Stimulated activated CD4-positive, alpha-beta T cell treated with anti-CD3 and anti-CD28 coated beads, Interleukin-1b, Interleukin-23, amount 100 ng/mL, for 1 hour (primary cell): ENCODE measurements at places on chromosomes 1 and 21.

- DNase-seq: no peak
These were observed 403.5 kb downstream of the USP25 start for GRCh38 chr21:16133248-16133647.

GRCh38 chr1:151005729-151006319 is 878 bp downstream of the MINDY1 start:
- DNase-seq: no peak

GRCh38 chr1:1788646-1789431 is 10.6 kb upstream of the NADK start:
- DNase-seq: no peak

- DNase-seq: no peak
These were observed 14.4 kb downstream of the SLC5A9 start for GRCh38 chr1:48236716-48237470.

DNA sequence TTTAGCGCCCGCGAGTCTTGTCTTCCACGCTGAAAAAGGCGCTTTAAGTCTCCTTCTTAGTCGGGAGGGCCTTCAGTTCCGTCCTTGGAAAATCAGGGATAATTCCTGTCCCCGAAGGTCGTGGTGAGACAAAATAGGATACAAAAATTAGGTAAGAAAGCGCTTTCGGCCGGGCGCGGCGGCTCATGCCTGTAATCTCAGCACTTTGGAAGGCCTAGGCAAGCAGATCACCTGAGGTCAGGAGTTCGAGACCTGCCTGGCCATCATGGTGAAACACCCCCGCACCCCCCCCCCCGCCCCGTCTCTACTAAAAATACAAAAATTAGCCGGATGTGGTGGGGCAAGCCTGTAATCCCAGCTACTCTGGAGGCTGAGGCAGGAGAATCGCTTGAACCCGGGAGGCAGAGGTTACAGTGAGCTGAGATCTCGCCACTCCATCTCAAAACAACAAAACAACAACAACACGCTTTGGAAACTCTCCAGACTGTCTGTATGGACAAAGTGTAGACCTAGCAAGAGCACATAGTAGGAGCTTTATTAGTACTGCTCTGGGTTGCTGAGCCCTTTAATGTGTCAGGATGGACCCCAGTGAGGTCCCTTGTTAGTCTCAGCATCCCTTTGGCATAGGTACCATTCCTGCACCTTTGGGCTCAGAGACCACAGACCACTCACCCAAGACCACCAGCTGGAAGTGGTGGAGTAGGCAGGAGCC is 790 bp upstream of the TMEM54 start:
- no peak for DNase-seq

- no peak for DNase-seq
These were observed 54.3 kb downstream of the WNT9A start for GRCh38 chr1:227893300-227893948.

DNA sequence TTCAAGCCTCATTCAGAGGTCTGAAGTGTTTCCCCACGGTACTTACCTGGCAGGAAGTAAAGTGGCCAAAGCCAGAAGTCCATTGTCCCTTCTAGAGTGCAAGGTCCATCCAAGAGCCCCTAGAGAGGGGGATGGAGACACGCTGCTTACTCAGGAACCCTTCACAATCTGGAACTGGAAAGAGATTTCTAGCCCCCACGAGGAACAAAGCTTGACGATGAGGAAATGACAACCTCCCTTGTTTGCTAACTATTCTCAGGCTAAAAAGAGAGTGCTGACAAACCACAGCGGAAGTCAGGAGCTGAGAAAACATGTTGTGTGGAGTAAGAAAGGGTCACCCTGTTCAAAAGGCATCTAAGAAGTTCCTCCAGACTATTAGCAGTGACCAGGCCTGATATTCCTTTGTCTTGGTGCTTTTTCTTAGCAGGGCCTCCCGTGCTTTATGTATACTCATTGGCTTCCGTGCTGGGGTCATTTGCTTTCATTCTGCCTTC is at the start of gene FCMR:
TSS of gene FCMR (minus strand) at position 170 of the 494 bp plus-strand sequence. CDS start at position 83, 87 bp downstream.
- DNase-seq: no peak
